Posterior cingulate gyrus (tissue), 11 donors: ENCODE measurements at places on chromosomes 3 and 15.
A peak's percentile ranks its signal among the peaks of the same experiment; 100 is the strongest.

GRCh38 chr3:111594205-111594604 is 941 bp downstream of the ZBED2 start:
- no peak for DNase-seq

DNA sequence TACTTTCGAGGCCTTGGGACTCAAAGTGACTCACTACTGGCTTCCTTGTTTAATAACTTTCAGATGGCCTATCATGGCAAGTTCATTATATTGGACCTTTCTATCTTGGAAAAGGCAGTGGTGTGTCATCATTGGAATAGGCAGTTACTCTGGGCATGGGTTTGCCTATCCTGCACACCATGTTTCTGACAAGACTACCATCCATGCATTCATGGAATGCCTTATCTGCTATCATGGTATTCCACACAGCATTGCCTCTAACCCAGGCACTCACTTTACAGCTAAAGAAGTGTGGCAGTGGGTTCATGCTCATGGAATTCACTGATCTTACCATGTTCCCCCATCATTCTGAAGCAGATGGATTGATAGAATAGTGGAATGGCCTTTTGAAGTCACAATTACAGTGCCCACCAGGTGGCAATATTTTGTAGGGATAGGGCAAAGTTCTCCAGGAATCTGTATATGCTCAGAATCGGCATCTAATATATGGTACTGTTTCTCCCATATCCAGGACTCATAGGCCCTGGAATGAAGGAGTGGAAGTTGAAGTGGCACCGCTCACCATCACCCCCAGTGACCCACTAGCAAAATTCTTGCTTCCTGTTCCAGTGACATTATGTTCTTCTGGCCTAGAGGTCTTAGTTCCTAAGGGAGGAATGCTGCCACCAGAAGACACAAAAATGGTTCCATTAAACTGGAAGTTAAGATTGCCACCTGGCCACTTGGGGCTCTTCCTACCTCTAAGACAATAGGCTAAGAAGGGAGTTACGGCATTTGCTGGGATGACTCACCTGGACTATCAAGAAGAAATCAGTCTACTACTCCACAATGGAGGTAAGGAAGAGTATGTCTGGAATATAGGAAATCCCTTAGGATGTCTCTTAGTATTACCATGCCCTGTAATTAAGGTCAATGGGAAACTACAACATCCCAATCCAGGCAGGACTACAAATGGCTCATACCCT is 1161.4 kb downstream of the SI start:
- no peak for DNase-seq

GRCh38 chr3:21405671-21406667 is 345.0 kb downstream of the ZNF385D start:
- peak; percentile 63 for DNase-seq

DNA sequence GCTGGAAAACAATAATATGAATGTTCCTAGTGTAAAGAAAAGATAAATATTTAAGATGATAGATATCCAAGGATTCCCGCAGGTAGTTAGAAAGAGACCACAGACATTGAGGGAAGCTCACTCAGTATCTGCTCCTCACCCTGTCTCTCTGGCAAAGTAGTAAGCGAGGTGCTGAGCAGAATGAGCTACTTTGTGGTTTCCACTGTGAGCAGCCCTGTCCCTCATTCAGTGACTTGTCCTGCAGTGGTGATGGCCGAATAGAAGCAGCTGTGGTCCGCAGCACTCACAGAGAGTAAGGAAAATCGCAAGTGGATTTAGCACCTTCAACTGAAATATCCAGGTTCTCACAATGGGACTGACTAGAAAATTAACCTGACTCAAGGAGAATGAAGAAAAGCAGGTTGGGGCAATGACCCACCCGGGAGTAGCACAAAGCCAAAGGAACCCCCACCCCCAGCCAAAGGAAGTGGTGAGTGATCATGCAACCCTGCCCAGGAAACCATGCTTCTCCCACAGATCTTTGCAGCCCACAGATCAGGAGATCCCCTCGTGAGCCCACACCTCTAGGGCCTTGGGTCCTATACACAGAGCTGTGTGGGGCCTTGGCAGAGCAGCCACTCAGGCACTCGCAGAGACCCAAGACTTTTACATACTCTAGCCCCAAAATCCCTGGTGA is 21.8 kb upstream of the SLC25A38 start:
- no peak for DNase-seq

- DNase-seq: no peak
These were observed 76.6 kb upstream of the PTX3 start for GRCh38 chr3:157360044-157360443.

DNA sequence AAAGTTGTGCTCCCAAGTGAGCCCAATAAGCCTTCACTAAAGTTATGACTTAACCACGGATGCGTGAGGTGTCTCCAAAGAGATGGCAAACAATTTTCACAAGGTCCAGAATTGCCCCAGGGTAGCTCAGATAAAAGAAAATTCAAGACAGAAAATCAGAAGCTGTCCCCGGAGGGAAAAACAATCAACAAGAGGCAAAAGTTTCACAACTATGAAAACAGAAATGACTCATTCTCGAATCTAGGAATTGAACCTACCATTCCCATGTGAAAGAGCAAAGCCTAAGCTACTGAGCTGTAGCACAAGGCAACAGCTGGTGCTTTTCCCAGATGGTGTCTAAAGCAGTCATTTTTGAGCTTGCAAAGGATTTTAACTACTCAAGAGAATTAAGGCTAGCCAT is 33.5 kb upstream of the MKRN3 start:
- DNase-seq: no peak

DNA sequence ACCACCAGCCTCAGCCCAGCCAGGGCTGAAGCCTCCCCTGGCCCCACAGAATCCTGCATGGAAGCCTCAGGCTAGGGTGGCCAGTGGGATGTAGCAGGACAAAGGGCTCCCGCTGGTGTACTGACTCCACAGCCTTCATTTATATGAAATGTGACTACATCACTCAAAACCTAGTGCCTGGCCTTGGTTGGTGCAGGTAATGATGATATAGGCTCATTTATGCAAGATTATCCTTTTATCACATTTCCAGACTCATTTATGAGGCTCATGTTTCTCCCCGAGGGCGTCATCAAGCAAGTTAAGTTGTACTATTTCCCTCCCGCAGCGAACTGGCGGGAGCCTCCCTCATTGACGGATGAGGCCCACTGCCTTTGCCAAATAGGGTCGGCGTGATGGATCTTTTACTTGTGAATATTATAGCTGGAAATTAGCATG is 179.1 kb upstream of the SMAD3 start:
- DNase-seq: no peak

DNA sequence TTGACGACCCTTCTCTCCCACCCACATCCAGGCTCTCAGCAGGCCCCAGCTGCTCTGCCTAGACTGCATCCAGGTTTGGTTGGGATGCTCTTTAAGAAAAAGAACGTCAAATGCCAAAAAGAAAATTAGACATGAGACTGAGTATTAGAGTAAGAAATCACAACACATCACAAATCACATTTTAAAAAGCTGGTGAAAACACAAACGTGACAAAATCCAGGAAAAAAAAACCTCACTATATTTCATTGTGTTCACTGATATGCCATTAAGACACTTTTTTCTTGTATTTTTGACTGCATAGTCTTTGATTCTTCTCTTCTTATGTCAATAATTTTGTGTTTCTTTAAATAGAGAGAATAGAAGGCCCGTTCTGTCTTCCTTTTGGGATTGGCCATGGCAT is 243.7 kb downstream of the TLE3 start:
- DNase-seq: no peak
